ENCODE measurements at places on chromosomes 6 and 20.

DNA sequence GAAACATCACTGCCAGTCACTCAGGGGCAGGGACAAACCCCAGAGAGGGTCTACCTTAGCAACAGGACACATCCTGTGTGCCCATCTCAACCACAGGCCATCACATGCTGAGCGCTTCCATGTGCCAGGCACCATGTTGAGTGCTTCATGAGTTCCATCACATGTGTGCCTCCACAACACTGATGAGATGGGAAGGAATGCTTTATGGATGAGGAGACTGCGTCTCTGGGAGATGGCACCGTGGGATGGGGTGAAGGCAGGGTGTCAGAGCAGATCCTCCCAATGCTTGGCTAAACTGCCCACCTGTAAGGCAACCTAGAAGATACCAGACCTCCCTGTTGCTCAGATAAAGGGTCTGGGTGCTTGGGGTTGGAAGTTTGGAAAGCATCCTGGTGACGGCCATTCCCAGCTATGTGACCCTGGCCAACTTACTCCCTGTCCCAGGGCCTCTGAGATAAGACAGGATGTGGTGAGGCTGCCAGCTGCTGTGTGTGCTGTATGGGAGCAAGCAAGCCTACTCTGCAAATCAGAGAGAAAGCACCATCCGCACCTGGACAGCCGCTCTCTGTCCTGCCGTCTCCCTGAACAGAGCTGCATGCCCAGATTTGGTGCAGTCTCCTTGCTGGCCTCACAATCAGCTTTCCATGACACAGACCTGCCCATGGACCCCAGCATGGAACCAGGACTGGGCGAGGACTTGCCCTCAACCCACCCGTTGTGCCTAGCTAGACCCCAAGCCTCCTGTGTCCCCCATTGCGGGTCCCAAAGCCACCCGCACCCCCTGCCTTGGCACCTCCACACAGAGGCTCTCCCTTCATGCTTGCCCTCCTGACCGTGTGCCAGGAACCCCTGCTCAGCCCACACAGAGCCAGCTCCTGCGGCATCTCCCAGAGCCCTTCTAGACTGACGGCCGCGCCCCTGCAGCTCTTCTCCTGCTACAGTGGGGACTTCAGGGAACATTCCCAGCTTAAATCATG, 143.7 kb downstream of the SYNDIG1 start:
- DNase-seq: no peak

DNA sequence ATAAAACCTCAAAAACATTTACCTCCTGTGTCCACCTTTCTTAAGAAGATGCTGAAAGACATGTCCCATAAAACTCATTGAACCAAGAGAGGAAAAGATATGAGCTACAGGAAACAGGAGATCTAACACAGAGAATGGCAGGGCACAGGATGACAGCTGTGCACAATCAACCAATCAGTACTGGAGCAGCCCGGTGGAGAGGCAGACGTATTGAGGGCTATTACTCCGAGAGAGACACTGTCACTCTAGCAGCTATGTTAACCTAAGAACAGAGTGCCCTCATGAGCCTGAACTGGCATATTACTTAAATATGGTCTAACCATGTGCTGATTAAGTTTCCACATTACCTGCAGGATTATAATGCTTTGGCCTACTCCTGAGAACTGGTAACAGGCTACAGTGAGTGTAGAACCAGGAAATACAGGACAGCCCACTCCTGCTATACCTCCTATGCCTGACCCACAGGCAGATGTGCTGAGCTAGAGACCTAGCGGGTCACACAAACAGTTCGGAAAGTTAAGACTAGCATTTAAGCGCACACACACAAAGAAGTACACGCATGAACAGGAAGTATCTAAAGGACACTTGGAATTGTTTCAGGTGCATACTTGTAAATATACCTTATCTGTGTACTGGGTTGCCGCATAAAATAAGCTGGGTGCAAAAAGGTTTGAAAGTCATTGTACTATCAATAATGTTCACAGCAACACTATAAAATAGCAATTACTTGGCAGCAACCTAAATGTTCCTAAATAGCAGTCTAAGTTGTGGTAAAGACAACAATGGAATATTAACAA, 199.3 kb upstream of the SHLD1 start:
- DNase-seq: no peak

DNA sequence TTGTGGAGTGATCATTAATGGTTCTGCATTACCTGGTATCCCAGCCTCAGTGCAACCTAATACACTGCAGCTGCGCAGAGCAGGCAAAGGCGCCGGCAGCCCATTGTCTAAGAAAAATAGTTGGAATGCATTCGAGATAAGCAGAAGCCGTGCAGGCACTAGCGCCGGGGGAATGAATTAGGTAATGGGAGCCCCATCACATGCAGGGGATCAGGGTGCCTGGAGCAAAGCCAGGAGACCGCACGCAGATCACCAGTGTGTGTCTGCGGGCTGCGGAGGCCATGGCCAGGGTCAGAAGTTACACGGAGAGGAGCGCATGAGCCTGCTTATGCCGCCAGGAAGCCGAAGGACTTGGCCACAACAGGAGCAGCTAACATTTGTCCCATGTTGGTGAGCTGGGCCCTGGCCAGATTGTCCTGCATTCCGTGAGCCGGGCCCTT, 156.8 kb downstream of the DLL1 start:
- DNase-seq: no peak

DNA sequence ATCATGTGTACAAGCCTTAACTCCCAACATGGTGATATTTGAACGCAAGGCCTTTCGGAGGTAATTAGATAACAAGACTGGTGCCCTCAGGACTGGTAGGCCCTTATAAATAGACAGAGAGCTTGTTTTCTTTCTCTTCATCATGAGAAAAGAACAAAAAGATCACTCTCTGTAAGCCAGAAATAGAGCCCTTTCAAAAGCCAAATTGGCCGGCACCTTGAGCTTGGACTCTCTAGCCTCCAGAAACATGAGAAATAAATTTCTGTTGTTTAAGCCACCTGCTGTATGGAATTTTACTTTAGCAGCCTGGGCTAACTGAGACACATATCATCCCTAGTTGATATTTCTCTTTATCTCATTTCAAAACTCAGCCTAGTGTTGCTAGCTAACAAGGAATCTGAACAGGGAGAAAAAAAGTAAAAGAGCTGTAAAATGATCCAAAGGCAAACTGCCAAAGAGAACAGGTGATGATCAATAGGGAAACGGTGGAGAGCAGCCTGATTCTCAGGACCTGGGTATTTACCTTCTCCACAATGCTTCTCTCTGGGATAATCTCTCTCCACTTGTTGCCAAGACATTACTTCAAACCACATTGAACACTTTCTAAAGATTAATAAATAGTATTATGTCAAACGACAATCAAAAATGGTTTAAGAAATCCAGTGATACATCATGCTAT, 6.1 kb downstream of the COL21A1 start:
- no peak for DNase-seq

DNA sequence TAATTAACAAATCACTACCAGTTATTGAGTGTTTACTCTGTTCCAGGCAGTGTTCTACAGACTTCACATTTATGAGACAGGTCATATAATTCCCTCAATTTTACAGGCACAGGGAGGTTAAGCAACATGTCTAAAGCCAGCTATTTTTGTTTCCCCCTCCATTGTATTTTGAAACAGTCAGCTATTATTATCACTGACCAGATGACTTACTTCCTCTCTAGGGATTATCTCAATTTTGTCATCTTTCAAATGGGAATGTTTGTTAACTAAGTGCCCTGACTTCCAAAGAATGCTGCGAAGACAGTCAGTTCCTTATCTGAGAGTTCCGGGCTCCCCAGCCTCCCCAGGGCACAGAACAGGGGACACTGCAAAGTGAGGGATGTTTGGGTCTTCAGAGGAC, 5.6 kb upstream of the CNPY3 start:
- DNase-seq: no peak

DNA sequence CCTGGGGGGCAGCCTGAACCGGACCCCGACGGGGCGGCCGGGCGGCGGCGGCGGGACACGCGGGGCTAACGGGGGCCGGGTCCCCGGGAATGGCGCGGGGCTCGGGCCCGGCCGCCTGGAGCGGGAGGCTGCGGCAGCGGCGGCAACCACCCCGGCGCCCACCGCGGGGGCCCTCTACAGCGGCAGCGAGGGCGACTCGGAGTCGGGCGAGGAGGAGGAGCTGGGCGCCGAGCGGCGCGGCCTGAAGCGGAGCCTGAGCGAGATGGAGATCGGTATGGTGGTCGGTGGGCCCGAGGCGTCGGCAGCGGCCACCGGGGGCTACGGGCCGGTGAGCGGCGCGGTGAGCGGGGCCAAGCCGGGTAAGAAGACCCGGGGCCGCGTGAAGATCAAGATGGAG, 636 bp downstream of the SRF start:
- DNase-seq: no peak

DNA sequence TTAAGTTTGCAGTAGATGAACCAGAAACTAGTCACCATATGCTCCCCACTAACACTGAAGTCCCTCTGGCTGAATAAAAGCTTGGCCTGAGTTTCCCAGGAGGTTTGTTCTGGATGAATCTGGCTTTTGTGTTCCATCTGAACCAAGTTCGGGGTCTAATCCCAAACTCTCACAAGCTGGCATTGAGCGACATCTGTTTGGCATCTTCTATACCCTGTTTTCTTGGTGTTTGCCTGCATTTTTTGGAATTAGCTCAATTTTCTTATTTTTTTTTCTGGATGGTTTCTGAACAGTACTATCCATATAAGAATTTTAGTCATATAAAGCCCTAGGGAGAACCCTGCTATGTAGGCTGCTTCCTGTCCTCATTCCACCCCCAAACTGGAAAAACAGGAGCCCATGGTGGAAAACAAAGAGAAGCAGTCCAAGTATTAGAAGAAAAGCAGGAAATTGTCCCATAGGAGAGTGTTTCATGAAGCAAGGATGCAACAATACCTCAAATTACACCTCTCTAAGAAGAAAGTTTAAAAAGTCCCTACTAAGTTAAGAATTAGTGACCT, 737.1 kb downstream of the DHX35 start:
- no peak for DNase-seq

GRCh38 chr20:58715391-58715800, 22.8 kb downstream of the NPEPL1 start:
- no peak for DNase-seq
